ENCODE measurements at places on chromosomes 2 and 18.

GRCh38 chr2:20667531-20668401 is 822 bp downstream of the GDF7 start:
- DNase-seq = no peak

DNA sequence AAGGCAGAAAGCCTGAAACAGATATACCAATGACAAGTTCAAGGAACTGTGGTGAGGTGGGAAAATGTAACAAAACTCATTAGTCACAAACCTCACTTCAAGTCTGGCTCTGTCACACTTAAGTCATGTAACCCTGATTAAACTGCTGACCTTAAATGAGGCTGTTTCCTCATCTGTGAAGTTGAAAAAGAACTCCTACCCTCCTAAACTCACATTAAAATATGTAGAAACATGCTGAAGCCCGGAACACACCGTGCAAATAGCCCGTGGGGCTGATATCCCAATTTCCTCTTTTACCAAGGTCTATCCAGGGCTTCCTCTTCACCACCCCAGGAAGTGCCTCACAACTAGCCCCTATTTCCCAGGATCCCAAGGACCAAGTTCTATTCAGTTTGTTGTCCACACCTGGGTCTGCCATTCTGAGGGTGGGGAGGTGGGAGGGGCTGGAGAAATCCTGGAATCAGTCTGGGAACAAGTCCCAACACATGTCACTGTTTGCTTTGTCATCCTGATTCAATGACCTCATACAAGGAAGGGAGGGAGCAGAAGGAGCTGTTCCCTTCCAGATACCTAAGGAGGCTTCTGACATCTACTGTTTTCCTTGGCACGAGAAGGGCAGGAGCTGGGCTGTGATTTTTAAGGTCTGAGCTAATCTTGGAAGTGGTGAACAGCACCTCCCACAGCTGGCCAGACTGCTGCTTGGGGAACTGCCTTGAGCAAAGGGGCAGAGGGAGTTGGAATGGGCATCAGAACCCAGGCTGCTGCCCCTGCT is 42.3 kb downstream of the SLC4A1AP start:
- no peak for DNase-seq

DNA sequence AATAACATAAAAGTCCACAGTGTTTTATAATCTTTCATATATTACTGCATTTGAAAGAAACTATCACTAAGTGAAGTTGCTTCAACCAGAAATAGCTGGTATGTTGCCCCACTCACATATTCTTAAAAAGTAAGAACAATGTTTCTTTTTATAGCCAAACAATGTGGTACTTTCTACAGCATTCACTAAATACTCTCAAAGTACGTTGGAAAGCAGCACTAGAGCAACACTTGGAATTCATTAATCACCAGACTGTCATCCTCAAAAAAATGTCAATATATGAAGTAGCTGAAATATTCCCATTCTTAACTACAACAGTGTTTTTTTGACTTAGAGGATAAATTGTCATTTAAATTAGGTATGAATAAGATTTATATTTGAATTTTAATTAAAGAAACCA is 32.8 kb downstream of the COBLL1 start:
- no peak for DNase-seq

GRCh38 chr2:216754812-216755211 is 59.5 kb upstream of the IGFBP5 start:
- no peak for DNase-seq

- DNase-seq = no peak
Observed at GRCh38 chr18:7955175-7955574, 388.1 kb downstream of the PTPRM start.

DNA sequence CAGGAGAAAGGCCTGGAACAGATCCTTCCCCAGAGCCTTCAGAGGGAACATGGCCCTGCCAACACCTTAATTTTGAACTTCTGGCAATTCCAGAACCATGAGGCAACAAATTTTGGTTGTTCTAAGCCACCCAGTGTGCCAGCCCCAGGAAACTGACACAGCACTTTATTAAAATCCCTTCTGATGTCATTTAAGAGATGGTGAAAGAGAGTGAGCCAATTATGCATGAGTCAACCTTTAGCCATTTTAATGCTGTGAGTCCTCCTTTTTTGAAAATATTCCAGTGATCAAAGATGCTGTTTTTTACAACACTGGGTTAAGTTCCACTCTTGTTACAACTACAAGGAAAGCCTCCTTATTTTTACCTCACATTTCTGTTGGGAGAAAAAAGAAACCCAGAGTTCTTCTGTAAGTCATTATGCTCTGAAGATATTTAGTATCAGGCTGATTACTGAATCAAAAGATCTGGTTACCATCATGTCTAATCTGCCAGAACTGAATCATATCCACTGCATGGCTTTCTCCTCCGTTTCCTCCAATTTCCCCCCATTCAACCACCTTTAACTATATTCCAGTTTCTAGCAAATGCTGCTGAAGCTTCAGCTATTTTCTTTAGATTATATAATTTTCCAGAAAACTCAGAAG is 235.4 kb downstream of the TXNL1 start:
- DNase-seq = no peak

- peak; percentile 92 for DNase-seq
Observed at GRCh38 chr2:15800495-15801329, 139.6 kb upstream of the MYCN start.

DNA sequence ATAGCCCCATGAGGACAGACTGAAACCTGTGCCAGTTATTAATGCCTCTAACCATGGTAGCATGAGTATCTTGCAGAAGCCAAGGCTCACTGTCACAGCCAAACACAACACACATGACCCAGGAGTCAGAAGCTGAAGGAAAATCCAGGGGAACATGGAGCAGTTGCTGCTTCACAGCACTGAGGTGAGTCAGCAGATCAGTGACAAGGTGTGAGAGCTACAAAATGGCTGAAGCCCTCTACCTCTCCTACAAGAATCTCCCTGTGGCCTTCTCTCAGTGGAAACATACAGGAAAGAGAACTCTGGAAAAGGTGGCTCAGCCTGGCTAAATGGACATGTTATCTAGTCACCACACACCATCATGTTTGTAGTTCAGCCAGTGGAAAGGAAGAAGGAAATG is 93.5 kb downstream of the NAB1 start:
- DNase-seq = no peak

- DNase-seq = peak; percentile 95
Observed at GRCh38 chr2:129877289-129877741, 102.2 kb upstream of the RAB6C start.

Measured in midbrain (tissue), 1 donor.